Kidney capillary endothelial cell (primary cell): ENCODE measurements at places on chromosomes 3 and 15.

GRCh38 chr3:100993309-100993708 lies at the start of gene ABI3BP:
Gene ABI3BP, minus strand, starts transcription at chr3:100993421. Its CDS starts 37 bp downstream, at chr3:100993384.
- DNase-seq = peak; percentile 21

GRCh38 chr3:12756175-12756574 lies 2.9 kb downstream of the TMEM40 start:
- no peak for DNase-seq

- DNase-seq = no peak
Observed at GRCh38 chr3:132394320-132394719, 23.0 kb upstream of the DNAJC13 start.

- peak; percentile 43 for DNase-seq
Observed at GRCh38 chr3:69290006-69290405, 95.9 kb downstream of the FRMD4B start.

GRCh38 chr3:79297245-79297960 lies 470.4 kb downstream of the ROBO1 start:
- DNase-seq = peak; percentile 5

DNA sequence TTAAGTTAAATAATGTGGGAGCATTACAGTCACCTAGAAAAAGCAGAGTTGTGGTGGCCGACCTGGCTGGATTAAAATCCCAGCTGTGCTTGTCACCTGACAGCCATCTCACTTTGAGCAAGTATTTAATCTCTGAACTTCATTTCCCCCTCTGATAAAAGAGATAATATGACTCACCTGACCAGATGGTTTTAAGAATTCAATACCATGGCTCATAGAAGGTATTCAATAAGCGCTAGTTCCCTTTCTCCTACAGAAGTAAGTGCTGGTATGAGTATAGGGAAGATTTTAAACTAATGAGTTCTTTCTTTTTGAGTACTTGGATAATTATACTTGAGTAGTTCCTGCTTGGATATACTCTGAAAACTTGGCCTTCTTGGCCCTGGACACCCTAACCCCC lies 325.5 kb downstream of the IL5RA start:
- DNase-seq = no peak

DNA sequence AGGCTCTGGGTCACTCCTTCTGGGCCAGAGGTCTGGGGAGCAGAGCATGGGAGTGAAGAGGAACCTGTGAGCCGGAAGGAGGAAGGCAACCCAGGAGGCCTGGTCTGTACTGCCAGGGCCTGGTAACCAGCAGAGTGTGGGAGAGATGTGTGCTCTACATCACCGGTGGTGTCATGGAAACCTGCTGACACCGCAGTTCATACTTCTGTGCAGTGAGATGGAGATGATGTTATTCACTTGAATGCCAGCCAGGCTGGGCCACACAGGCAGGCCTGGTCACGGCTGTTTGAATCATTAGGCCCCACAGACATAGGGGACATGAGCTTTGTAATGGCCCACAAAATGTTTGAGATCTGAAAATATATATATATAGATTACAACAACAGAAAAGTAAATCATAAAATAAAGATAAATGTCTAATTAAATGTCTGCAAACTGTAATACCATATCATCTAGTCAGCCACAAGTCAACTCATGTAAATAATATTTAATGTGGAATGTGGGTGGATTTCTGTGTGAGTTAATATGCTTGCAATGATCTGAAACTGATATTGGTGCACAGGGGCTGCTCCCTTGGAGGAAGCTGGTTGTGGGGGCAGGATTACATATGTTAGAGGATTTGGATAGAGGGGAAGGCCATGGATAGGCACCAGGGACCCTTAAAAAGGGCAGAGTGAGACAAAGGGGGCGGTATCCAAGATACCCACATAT lies 108.5 kb upstream of the PFN2 start:
- DNase-seq = no peak

- no peak for DNase-seq
Observed at GRCh38 chr3:134351427-134351826, 22.8 kb downstream of the AMOTL2 start.

GRCh38 chr15:75058127-75058905 lies 34.9 kb downstream of the PPCDC start:
- no peak for DNase-seq

DNA sequence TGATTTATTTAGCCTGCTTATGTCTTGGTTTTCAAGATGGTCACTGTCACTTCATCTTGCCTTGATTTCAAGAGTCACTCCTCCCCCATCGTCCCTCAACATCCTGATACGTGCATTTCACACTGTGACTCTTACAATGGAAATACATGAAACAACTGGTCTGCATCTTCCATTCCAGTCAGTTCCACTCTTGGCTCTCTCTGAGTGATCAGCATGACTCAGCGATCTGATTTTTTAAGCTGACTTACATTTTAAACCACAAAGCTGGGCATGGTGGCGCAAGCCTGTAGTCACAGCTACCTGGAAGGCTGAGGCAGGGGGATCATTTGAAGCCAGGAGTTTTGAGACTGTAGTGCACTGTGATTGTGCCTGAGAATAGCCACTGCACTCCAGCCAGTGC lies 271.2 kb upstream of the ROPN1 start:
- DNase-seq = peak; percentile 57

DNA sequence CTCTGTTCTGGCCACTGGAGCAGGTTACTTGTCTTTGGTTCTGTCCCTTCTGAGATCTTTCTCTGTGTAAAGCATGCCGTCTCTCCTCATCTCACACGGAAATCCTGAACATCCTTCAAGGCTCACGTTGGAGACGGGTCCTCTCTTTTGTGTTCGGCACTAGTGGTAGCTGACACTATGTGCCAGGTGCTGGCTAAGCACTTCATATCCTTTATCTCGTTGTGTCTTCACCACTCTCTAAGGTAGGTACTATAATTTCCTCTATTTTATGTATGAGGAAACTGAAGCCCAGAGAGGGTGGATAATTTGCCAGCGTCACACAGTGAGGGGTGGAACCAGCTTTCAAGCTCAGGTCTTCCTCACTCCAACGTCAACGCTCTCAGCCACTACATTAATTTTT lies 1.2 kb downstream of the IFT122 start:
- no peak for DNase-seq

DNA sequence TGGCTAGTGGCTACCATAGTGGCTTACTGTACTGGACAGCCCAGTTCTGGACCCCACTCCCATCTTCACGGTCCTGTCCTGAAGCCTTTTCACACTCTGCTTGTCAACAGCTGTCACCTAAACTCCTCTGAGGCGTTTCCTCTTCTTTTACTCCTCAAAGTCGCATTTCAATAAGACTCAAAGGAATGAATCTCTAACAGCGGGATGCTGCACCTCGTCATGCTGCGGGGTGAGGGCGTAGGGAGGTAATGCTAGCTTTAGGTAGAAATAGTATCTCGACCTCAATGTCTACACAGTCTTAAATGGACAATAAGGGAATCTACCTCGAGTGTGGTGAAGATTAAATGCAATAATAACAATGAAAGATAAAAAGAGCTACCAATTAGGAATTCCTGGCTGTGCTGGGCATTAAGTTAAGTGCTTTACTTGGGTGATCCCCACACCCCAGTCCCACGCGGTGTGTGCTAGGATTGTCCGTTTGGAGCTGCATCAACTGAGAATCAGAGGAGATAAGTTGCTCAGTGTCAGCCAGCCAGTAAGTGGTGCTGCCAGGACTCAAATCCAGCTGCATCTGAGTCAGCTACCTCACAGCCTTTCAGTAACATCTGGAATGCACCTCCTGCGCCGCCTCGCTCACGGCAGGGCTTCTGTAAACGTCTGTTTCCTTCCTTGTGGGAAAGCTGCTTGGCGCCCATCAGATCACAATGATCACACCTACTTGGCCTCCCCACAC lies 14.0 kb downstream of the PLA2G4D start:
- DNase-seq = no peak

DNA sequence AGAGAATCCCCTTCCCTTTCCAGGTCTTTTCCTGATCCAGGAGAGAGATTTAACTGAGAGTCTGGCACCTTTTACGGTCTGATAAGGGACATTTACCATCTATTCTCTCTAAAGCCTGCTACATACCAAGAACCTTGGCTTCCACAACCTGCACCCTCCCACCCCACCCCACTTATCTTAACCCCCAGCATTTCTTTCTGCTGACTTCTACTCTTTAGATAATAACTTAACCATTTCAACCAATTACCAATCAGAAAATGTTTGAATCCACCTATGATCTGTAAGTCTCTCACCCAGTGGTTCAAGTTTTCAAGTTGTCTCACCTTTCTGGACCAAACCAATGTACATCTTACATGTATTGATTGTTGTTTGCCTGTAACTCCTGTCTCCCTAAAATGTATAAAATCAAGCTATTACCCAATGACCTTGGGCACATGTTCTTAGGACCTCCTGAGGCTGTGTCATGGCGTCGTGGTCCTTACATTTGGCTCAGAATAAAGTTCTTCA lies 74.0 kb downstream of the MCF2L2 start:
- no peak for DNase-seq

DNA sequence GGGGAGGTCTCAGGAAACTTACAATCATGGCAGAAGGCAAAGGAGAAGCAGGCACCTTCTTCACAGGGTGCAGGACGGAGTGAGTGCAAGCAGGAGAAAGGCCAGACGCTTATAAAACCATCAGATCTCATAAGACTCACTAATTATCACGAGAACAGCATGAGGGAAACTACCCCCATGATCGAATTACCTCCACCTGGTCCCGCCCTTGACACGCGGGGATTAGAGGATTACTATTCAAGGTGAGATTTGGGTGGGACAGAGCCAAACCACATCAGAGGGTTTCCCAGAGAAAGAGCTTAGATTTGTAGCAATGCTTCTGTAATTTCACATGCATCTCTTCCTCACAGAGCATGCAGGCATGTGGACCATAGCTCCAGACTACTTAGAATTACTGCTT lies 615.7 kb upstream of the UBE2E2 start:
- DNase-seq = no peak

DNA sequence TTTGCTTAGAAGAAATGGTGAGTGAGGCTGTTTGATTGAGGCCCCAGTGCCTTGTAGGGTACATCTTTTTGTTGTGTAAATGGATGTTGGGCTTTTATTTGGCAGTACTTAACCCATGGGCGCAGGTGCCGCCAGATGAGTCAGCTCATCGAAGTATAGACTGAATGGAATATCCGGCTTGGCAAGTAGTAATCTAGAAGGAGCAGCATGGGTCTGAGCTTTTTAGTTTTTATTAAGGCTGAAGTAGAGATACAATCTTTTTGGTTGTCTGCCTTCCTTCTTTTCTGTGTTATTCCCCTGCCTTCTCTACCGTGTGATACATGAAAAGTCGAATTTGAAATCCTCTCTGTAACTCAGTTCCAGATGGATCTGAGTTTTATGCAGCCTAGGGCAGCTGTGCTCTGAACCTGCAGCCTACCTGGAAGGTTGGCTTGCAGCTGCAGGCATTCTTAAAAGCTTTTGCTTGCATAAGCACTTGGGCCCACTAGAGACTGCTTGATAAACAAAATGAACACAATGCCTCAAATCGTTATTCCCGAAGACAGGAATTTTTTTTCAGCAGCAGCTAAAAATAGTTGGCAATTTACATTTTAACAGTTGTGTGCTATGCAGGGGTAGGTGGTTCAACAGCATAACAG lies 177.5 kb upstream of the CGNL1 start:
- DNase-seq = no peak

DNA sequence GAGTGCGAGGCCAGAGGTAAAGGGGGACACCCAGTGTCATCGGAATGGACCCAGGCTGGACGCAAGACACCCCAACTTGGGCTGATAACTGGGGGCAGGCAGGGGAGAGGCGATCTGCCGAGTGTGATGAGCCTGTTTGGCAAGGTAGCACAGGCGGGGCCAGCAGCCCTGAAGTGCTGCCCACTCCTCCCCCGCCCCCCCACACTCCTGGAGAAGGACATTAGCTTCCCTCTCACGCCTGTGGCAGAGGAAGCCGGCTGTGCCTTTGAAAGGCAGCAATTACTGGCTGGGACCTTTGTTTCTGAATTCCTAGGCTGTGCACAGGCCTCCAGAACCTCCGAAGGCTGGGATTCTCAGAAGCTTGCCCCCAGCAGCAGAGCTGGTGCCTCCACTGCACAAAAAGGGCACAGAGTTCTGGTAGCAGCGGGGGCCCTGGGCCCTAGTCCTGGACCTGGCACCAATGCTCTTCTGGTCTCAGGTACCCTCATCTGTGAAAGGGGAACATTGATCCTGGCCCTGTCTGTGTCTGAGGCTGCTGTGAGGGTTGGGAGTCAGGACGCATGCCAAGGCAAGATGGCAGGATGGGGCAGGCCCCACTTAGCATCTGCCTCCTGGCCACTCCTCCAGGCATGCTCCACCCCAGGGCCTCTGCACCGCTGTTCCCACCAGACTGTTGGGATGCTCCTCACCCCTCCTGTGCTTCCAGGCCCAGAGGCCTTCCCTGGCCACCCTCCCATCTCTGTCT lies 28.6 kb downstream of the IQSEC1 start:
- no peak for DNase-seq

DNA sequence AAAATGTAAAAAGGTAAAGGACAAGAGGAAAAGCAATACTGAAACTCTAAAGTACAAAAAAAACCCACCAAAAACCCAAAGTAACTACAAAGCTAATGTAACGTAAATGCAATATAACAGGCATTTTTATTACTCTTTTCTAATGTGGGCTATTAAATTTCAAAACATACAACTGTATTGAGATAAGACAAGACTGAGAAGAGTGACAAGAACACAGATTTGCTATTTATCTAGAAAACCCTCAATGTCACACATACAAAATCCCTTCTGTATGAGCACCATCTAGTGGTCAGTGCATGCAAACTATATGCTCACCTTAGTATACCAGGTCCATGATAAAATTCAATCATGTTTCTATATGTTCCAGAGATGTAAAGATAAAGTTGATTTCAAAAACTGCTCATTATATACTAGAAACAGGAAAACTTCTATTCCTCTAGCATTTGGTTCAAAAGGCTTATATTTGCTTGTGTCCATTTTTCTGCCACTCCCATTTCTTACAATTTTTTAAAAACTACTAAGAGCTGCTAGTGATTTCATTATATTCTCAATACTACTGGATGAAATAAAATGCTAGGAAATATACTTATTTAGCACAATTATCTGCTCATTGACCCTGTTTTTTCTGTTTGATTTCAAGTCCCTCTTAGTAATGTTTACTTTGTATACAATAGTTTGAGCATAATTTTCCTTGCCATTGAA lies 111.4 kb downstream of the DLG1 start:
- DNase-seq = peak; percentile 59

DNA sequence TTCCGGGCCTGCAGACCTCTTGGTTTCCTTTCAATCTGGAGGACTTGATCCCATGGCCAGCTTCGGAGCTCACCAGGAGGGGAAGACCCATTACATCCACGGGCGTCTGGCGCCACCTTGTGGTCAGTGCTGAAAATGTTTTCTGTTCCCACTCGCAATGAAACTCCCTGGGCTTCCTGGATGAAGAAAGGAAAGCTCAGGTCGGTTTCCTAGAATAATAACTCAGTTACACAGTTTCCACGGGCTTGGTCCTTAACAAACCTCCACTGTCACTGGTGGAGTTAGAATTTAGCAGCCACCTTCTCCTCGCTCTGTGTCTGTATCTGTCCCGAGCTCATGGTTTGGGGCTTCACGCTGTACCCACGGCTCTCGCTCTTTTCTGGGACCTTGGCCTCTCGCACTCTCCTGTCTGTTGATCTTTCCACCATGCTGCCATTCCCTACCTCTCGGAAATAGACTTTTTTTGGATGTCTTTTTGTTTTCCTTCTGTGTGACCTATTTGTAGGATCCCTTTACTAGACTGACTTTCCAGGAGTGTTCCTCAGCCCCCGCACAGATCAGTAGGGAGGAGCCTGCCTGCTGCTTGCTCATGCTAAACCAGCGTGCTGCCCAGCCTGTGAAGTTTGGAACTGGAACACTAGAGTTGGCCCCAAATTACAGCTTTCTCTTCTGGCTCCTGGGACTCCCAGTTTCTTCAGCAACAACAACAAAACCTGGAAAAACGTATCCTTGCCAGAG lies 56.3 kb downstream of the IL20RB start:
- peak; percentile 84 for DNase-seq
